ENCODE measurements at places on chromosomes 1 and 21.

DNA sequence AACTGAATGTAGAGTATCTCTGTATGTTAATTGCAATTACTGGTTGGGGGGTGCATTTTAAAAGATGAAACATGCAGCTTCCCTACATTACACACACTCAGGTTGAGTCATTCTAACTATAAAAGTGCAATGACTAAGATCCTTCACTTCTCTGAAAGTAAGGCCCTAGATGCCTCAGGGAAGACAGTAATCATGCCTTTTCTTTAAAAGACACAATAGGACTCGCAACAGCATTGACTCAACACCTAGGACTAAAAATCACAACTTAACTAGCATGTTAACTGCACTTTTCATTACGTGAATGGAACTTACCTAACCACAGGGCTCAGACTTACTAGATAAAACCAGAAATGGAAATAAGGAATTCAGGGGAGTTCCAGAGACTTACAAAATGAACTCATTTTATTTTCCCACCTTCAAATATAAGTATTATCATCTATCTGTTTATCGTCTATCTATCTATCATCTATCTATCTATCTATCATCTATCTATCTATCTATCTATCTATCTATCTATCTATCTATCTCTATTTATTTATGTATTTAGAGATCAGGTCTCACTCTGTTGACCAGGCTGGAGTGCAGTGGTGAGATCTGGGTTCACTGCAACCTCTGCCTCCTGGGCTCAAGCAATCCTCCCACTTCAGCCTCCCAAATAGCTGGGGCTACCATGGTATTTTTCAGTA lies 47.8 kb downstream of the CHML start:
- DNase-seq = peak; percentile 70

DNA sequence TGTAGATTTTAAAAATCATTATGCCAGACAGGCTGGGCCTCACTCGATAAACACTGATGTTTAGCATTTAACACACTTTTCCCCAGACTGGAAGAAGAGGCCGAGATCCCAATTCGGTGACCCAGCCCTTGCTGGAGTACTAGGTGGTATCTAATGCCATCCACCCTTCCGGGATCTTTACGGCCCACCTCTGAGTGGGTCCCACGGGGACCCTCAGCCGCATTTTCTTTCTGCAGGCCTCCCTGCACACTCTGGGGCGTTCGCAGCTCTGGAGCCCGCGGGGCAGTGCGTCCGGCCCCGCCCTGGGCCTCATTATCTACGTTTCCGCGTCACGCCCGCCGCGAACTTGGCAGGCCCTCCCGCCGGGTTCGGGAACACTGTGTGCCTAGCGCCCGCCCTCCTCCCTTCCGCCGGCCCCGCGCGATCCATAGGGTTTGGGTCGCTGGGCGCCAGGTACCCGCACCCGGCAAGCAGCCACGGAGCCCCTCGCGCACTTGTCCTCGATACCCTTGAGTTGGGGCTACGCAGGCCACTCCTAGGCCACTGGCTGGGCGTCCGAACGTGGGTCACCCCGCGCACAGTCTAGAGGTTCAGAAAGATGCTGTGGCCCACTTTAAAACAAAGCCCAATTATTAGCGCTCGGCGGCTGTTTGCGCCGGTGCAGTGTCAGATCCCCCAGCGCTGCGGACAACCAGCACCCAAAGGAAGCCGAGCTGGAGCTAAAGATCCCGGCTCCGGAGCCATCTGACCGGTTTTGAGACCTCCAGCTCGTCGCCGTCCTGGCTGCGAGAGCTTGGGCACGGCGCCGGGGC lies 950 bp upstream of the EVA1C start:
- peak; percentile 49 for DNase-seq

DNA sequence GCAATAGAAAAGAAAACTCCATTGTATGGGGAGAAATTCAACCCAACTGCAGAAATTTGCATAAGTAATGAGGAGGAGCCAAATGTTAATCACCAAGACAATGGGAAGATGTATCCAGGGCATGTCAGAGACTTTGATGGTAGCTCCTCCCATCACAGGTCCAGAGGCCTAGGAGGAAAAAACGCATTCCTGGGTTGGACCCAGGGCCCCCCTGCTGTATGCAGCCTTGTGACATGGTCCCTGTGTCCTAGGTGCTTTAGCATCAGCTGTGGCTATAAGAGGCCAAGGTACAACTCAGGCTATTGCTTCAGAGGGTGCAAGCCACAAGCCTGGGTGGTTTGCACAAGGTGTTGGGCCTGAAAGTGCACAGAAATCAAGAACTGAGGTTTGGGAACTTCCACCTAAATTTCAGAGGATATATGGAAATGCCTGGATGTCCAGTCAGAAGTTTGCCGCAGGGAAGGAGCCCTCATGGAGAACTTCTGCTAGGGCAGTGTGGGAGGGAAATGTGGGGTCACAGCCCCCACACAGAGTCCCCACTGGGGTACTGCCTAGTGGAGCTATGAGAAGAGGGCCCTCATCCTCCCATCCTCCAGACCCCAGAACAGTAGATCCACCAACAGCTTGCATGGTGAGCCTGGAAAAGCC lies 162.3 kb downstream of the TGFB2 start:
- DNase-seq = no peak

DNA sequence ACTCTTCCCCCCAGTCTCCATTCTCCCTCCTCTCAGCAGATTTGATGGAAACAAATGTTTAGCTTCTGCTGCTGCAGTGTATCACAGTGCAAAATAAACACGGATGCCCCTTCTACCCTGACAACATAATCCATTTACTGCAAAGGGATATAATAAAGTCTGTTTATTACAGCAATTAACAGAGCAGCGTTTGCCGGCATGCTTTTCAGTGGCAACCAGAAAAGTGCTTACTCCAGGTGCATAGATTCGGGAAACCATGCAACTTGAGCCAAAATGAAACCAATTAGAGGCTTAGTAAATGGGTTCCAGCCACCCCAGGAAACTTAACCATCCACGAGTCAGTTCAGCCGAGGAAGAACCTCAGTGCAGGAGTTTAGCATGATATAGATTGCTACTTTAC lies 12.9 kb upstream of the LEMD1 start:
- no peak for DNase-seq

DNA sequence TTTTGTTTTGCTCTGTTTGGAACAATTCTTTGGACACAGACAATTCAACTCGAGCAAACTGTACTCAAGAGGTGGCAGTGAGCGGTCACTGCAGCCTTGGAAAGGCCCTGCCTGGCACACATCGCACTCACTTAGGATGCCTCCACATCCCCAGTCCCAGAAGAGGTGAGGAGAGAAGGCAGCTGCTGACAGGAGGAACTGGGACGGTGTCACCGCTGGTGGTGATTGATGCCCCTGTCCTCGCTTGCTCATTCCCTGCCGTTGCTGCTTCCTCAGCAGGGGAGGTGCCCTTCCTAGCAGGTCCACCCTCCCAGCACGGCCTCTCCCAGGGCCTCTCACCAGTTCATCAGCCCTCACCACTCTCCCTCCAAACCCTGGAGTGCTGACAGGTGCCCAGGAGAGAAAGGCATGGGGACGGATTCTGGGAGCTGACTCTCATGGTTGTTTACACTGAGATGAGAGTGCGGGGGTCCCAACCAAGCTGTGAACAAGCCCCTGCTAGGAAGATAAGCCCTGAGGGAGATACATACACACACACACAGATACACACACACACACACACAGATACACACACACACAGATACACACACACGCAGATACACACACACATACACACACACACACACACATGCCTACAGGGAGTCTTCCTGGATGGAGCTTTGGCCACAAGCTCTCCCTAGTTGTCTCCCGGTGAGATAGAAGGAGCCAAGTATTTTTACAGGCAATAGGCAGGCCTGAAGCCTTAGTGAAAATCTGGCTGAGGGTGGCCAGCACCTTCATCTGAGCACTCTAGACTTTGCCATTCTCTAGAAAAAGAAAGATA lies 101.1 kb downstream of the CDC7 start:
- no peak for DNase-seq

- DNase-seq = no peak
Observed at GRCh38 chr1:97164276-97164639, 442.7 kb downstream of the PTBP2 start.

- no peak for DNase-seq
Observed at GRCh38 chr1:204583909-204584632, 67.9 kb downstream of the MDM4 start.

DNA sequence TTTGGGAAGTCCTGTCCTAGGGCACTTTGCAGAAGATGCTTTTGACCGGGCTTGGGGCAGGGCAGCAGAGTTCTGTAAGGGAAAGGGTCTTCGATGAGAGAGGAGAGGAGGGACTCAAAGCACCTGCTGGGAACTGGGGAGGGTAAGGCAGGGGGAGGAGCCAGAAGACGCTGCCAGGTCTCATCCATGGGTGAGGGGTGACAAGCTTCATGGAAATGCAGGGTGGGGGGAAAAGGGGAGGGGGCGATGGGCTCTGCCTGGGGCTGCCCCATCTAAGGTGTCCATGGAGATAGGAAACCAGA lies 20.9 kb upstream of the C2CD2 start:
- DNase-seq = no peak

DNA sequence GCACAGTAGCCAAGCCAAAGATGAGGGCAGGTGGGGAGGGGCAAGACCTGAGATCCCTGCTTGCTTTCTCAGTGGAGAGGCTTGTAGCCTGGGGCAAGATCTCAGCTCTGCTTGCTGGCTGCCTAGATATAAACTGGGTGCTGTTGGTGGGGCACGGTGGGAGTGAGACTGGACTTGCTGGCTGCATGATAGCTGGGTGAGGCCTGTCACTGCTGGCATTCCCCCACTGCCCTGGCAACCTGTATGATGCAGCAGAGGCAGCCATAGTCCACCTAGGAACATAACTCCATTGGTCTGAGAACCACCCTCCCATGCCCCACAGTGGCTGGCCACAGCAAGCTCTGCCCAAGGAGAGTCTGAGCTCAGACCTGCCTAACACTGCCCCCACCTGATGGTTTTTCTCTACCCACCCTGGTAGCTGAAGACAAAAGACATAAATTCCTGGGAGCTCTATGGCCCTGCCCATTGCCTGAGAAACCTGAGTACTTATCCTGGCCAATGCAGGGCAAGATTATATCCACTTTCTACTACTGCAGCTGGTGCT lies 261.9 kb upstream of the DEPDC1 start:
- DNase-seq = no peak

GRCh38 chr1:11918799-11919519 lies 7.3 kb downstream of the KIAA2013 start:
- DNase-seq = peak; percentile 89
